ENCODE measurements at places on chromosomes 11 and 22.
A peak's percentile ranks its signal among the peaks of the same experiment; 100 is the strongest.

GRCh38 chr11:1541474-1542204 is 30.4 kb downstream of the DUSP8 start:
- DNase-seq: no peak
- no peak overlapping the region for H3K4me3 ChIP-seq
- H3K27ac ChIP-seq: no peak overlapping the region
- no peaks in the 10 kb centered on the region for H3K36me3 ChIP-seq
- no peaks in the 10 kb centered on the region for H3K4me1 ChIP-seq

GRCh38 chr11:10930224-10930971 is 72.5 kb upstream of the ZBED5 start:
- no peaks in the 10 kb centered on the region for H3K27me3 ChIP-seq
- H3K4me1 ChIP-seq: no peaks in the 10 kb centered on the region
- no peak for DNase-seq
- peak overlapping the region; percentile 57 for H3K4me3 ChIP-seq

GRCh38 chr22:31977141-31977841 is 33.0 kb downstream of the YWHAH start:
- H3K27me3 ChIP-seq: no peaks in the 10 kb centered on the region
- H3K4me1 ChIP-seq: no peaks in the 10 kb centered on the region
- H3K4me3 ChIP-seq: no peak overlapping the region
- peak; percentile 77 for DNase-seq

DNA sequence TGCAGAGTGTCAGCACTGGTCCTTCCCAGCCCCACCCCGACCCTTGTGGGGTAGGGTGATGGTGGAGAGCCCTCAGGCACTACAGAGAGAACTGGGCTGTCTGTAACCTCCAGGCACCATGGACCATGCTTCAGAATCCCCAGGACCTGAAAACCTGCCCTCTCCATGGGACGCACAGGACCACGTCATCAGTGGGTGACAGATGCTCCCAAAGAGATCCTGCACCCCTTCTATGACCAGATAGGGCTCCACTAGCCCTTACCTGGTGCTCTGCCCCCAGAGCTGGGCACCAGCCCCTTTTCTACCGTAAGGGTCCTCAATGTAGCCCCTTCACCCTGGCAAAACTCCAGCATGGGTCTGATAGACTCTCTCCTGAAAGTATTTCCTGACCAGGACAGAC is 165.9 kb upstream of the NECTIN1 start:
- H3K4me1 ChIP-seq: no peaks in the 10 kb centered on the region
- H3K27ac ChIP-seq: no peak overlapping the region
- no peaks in the 10 kb centered on the region for H3K27me3 ChIP-seq
- H3K4me3 ChIP-seq: no peak overlapping the region
- no peaks in the 10 kb centered on the region for H3K36me3 ChIP-seq

DNA sequence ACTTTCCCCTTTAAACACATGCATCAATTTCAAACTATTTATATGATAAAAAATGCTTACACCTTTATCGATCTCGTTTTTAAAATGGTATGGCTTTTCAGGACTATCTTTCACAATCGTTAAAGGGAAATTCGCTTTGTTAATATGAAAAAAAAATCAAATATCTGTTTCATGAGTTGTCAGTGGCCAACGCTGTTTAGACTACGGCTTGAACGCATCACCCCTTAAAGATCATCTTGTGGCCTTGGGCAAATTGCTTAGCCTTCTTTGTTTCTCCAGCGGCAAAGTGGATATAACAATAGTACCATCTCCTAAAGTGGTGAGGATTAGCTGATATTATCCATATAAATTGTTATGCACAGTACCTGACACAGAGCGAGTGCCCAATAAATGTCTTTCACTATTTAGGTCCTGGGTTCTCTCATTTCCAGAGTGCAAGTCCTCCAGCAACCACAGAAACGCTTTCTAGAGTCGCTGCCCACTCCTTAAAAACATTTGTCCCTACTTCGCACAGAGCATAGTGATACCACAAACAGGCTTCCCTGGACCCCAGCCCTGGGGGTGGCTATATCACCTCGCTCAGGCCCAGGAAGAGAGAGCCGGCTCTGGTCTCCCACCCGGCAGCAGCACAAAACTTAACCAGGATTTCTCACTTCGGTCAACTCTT is 904 bp downstream of the SLC35F2 start:
- no peaks in the 10 kb centered on the region for H3K4me1 ChIP-seq
- H3K36me3 ChIP-seq: no peaks in the 10 kb centered on the region
- H3K27ac ChIP-seq: peak overlapping the region; percentile 66

DNA sequence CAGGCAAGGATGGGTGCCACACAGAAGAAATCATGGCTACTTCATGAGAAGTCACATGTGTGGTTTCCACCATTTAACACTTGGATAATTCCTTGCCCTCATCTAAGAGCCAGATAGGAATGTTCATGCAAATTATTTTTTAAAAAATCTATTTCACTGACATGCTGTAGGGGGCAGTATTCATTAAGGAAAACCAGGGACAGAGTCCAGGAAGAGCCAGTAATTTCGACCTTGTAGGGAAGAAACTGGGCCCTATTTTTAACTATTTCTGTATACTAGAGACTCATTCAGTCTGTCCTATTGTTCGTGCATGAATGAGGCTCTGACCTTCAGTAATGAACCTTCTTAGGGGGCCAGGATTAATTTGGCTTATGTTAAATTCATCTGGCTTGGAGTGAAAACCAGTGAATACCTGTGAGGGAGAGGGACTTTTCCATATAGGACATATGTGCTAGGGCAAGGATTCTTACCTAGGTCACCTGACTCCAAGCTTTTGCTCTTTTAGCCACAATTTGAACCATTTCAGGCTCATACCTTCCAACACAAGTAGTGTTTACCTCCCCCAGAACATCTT is 192.7 kb downstream of the NAV2 start:
- H3K36me3 ChIP-seq: peaks cover 16% of the 10 kb centered on the region
- H3K4me1 ChIP-seq: no peaks in the 10 kb centered on the region
- H3K4me3 ChIP-seq: no peak overlapping the region
- H3K27me3 ChIP-seq: no peaks in the 10 kb centered on the region

DNA sequence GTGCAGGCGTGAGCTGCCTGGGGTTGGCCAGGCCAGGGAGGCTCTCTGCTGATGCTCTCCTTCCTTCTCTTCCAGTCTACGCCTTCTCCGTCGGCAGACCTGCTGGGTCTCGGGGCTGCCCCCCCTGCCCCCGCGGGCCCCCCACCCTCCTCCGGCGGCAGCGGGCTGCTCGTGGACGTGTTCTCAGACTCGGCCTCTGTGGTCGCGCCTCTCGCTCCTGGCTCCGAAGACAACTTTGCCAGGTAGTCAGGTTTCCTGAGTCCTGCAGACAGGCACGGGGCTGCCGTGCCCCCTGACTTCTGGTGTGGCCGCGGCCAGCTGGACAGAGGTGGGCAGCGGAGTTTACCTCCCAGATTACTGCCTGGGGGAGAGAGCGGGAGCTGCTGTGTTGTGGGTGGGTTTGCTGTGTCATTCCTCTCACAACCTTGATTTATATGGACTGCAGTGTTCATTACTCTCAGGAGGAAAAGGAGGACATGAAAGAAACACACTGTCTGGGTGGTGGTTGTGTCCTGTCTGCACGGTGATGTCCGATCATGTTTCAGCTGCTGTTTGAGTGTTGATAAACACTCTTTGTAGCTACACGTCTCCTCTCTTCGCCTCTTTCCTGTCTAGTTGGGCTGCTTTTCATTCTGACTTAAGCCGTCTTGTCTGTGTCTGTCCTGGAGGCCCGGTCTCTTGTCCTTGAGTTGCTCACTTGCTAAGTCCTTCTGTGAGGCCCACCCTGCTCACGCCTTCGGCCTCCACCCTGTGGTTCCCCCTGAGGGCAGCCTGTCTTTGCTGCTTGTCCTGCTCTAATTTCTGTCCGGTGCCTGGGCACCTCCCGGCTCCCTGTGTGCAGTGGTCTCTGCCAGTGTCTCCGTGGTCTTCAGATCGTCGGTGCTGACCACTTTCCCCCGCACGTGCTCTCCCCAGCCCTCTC is 35.9 kb downstream of the MUC6 start:
- H3K27me3 ChIP-seq: no peaks in the 10 kb centered on the region
- no peak overlapping the region for H3K27ac ChIP-seq
- DNase-seq: no peak

GRCh38 chr11:2314525-2315394 is 12.9 kb downstream of the TSPAN32 start:
- H3K4me1 ChIP-seq: peaks cover 19% of the 10 kb centered on the region
- peak overlapping the region; percentile 36 for H3K4me3 ChIP-seq
- no peaks in the 10 kb centered on the region for H3K36me3 ChIP-seq
- no peaks in the 10 kb centered on the region for H3K27me3 ChIP-seq
- H3K27ac ChIP-seq: peak overlapping the region; percentile 80

DNA sequence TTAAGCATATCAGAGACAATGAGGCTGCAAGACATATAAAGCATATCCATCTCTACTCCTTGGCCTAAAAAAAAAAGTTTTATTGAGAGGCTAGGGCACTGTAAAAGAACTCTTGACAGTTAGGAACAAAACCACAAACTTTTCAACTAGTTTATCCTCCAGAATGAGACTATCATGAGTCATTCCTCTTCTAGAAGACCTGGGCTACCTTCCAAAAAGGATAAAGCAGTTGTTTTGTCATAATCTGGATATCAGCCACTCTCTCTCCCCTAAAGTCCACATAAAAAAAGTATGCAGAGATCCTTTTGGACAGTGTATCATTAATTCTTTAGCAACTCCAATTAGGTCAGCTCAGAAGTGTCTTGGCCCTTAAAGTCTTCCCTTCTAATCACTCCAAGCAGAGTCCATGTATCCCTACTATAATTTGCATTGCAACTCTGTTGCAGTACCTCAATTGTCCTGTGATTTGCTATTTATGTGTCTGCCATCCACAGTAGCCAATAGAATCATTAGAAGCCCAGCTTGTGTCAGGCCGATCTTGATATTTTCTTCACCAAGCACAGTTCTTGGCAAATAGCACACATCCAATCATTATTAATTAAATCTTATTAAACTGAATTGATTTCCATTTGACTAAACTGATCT is 10.4 kb downstream of the OR51T1 start:
- DNase-seq: no peak
- no peaks in the 10 kb centered on the region for H3K27me3 ChIP-seq
- H3K27ac ChIP-seq: no peak overlapping the region
- no peaks in the 10 kb centered on the region for H3K36me3 ChIP-seq
